Femur (tissue), 1 donor: ENCODE measurements at places on chromosomes 11 and 22.

DNA sequence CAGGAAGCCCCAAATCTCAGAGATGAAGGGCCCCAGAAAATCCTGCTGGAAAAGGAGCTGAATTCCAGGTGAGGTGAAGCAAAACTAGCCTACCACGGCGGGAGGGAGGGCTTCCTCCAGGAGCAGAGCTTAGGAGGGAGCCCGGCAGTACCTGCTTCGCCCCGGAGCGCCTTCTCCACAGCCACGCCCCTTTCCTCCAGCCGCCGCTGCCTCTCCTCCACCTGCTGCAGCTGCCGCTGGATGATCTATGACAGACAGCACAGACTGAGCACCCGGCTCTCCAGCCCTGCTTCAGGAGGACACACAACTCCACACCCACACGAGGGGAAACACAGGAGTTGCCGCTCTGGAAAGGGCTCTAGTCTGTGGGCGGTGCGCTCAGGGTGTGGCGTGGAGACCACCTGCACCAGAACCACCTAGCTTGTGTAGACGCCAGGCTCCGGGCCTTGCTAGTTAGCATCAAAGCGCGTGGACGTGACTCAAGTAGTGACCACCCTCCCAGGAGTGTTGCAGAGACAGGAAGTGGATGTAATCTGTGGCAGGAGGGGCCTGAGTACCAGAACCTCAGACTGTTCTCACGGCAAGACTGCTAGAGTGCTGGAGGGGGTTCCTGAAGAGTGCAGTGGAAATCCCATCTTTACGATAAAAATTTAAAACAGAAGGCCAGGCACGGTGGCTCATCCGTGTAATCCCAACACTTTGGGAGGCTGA, 34.6 kb upstream of the BID start:
- DNase-seq, result no peak

- DNase-seq, result peak; percentile 55
These were observed 143.7 kb downstream of the SNX19 start for GRCh38 chr11:130772266-130773227.

DNA sequence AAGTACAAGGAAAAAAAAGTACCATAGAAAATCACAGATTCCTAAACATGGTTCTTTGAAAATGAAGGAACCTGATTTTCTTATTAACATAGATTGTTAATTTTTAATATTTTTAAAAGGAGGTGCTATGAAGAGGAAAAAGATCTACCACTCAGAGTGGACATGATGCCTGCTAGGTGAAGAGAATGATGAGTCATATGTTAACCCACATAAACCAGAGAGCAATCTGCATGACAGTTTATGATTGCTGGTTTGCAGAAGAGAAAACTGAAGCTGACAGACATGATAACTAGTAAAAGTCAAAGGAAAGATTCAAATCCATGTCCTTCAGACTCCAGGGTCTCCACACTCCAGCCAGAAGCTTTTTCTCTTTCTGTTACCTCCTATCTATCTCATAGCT, 1231.7 kb downstream of the LRRC4C start:
- DNase-seq, result no peak

DNA sequence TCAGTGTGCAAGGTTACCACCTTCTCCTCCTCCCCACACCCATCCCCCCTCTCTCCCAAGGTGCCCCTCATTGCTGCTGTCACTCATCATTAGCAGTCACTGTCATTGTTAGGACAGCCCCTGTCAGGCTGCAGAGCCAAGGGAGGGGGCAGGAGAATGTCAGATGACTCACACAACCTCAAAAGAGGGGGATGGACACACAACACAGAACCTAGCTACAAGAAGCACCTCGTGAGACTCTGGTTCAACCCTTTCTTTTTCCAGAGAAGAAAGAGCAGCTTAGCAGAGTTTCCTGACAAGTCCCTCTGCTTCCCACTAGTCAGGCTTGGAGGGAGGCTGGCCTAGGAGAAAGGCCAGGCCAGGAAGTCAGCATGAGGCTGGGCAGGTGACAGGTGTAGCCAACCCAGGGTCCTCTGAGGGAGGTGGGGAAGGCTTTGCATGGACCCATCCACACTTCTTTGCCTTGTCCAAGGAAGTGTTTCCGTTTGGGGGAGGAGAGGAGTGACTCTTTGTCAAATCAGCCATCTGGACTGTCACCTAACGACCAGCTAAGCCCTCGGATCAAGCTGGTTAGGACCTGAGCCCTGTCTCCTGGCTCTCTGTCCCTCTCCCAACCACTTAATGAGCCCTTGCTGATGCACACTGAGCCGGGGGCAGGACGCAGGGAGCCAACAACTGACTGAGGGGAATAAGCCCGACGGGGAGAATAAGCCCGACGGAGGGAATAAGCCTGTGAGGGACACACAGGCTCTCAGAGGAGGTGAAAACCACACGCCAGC, 18.3 kb downstream of the ADORA2A start:
- DNase-seq, result no peak

DNA sequence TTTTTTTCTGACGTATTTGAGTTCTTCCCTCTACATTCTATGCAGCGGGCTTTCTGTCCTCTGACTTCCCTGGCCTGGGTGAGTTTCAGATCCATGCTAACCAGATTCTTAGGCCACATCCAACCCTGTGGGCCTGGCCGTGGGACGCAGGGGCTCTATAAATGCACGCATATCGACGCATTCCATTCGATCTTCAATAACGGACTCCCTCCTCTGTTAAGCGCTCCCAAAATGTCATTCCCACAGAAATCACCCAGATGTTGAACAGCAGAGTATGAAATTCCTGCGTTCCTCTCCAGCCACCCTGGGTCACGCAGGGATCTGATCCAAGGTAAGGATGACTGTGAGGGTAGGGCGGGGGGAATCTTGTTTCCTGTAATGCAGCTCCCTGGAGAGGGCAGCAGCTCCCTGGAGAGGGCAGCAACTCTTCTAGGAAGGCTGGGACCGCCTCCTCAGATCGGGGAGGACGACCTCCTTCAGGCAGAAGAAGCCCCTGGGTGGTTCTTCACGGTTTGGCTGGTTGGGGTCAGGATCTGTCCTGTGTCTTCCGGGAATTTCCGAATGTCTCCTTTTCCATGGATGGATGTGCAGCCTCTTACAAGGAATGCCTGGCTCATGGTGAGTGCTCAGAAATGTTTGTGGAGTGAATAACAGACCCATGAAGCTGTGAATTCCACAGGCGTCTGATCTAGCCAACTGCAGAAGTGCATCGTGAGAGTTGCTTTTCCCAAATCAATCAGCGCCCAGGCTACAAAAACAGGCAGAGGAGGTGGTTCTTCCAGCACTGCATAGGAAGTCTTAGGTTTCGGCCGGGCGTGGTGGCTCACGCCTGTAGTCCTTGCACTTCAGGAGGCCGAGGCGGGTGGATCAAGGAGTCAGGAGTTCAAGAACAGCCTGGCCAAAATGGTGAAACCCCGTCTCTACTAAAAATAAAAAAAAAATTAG, 12.2 kb downstream of the MRGPRD start:
- no peak for DNase-seq

DNA sequence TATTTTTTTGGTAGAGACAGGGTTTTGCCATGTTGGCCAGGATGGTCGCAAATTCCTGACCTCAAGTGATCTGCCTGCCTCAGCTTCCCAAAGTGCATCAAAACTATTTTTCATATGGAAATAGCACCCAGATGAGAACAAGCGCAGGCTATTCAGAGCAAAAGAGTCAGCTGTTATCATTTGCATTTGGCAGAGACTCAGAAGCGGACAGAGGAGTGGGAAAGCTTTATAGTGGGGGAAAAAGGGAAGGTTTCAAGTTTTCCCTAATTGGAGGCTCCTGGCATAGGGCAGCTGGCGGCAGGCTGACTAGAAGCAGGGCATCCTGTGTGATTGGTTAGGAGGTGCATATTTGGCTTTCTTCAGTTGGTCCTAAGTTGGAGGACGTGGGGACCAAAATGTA, 20.2 kb downstream of the ATG13 start:
- no peak for DNase-seq

GRCh38 chr11:11454671-11455223, 101.7 kb upstream of the CSNK2A3 start:
- no peak for DNase-seq
